ENCODE measurements at places on chromosomes 7 and 10.

GRCh38 chr10:122458693-122459092 lies 2.7 kb upstream of the HTRA1 start:
- no peak for DNase-seq

DNA sequence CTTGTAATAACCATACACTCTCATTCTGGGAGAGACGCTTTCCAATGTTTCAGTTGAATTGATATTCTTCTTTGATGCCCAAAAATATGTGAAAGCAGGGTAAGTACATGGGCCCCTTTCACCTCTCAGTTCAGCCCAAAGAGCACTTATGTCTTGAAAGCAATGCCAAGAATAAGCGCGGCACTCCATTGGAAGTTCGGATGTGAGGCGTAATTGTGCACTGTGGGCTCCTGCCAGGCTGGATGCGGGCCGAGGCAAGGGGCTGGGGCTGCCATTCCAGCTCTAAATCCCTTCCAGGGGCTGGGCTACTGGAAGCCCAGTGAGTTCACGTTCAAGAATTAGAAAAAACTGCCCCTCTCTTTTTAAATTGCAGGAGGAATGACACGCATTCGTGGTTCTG lies 113.8 kb downstream of the EBF3 start:
- DNase-seq = no peak

GRCh38 chr10:17003651-17004286 lies 125.8 kb downstream of the CUBN start:
- DNase-seq = no peak

DNA sequence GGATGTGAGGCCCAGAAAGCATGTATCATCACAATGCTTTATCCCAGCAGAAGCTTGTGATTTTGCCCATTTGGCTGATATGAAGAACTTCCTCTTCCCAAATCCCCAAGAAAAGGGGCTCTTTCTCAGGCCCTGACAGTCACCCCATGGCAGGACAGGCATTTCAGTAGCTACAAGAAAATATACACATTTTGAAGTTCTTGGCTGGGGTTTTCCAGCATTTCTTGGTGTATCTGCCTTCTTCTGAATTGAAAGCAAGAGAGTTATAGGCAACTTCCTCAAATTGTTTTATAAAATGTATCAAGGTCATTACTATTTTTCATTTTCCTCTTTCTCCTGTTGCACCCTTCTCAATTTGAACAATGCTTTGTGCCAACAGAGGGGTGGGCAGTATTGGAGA lies 63.3 kb upstream of the PDLIM1 start:
- no peak for DNase-seq

DNA sequence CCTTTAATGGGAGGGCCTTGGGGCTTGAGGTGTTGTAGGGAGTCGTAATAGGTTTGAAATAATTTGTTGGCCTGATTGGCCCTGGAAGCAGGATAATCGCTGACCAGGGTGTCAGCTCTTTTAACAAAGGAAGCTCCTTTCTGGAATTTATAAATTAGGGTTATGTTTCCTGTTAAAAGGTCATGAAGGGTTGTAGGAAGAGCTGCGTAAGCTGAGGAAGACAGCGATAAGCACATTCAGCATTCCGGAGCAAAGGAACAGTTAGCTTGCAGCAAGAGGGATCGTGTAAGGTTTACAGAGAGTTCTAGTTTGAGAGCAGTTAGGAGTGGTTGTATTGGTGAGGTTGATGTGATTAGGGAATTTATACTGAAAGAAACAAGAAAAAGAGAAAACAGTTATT lies 21.3 kb downstream of the CPA4 start:
- no peak for DNase-seq

DNA sequence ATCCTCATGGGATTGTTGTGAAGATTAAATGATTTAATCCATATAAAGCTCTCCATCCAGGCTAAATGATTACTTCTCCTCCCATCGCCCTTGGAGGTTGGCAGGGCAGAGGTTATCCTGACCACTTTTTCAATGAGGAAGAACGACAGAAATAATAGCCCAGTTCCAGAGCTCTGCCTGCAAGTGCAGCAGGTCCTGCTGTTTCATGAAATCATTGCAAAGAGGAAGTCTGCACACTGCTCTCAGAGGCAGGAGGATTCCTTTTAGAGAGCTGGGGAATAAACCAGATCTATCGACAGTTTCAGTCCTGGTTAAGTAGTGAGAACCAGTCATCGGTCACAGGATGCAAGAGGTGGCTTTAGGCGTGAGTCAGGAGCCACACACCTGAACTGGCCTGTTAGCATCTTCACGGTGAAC lies 25.0 kb upstream of the CDH23 start:
- no peak for DNase-seq

- DNase-seq = peak; percentile 30
These were observed 266.6 kb upstream of the PHYHIPL start for GRCh38 chr10:58909881-58910280.

- no peak for DNase-seq
These were observed 76.2 kb upstream of the NMT2 start for GRCh38 chr10:15244635-15245197.

DNA sequence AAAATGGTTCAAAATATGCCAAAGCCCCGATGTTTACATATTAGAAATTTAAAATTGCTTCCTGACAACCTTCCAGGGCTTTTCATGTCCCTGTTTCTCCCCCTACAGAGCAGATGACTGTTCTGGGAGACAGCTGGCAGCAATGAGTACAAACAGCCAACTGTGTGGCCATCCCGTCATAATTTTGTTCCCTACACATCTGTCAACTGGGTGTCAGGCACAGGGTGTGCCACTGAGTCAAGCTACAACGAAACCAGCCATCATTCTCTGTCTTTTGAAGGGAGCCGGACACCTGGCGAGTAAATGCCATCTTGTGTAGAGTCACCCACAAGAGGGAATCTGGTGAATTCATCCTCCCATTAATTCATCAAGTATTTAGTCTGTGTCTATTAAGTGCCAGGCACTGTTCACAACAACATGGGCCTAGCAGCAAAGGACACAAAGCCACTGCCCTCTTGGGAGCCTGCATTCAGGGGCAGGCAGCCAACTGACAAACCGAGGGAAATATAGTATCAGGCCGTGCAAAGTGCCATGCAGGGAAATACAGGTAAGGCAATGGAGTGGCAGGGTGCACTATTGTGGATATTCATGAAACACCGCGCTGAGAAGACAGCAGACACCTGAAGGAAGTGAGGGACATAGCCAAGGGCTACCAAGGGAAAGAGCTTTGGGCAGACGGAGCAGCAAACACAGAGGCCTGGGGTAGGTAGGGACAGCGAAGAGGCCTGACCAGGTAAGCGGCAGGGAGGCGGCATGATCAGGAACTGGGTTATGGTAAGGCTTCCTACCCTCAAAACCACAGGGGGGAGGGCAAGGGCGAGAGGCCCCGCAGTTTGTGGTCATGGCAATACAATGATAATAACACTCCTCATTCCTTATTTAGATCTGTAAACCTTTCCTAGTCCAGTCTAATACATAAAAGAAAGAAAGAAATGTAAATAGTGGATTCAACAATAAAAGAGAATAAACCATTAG lies 213.6 kb downstream of the FAM107B start:
- no peak for DNase-seq

GRCh38 chr7:21966271-21966670 lies 20.6 kb upstream of the CDCA7L start:
- DNase-seq = no peak

- peak; percentile 14 for DNase-seq
These were observed 27.7 kb downstream of the ZSCAN25 start for GRCh38 chr7:99644431-99644830.

- no peak for DNase-seq
These were observed 4.9 kb downstream of the NRCAM start for GRCh38 chr7:108451296-108451848.

- DNase-seq = no peak
These were observed 87.8 kb downstream of the CREB5 start for GRCh38 chr7:28500138-28500537.

DNA sequence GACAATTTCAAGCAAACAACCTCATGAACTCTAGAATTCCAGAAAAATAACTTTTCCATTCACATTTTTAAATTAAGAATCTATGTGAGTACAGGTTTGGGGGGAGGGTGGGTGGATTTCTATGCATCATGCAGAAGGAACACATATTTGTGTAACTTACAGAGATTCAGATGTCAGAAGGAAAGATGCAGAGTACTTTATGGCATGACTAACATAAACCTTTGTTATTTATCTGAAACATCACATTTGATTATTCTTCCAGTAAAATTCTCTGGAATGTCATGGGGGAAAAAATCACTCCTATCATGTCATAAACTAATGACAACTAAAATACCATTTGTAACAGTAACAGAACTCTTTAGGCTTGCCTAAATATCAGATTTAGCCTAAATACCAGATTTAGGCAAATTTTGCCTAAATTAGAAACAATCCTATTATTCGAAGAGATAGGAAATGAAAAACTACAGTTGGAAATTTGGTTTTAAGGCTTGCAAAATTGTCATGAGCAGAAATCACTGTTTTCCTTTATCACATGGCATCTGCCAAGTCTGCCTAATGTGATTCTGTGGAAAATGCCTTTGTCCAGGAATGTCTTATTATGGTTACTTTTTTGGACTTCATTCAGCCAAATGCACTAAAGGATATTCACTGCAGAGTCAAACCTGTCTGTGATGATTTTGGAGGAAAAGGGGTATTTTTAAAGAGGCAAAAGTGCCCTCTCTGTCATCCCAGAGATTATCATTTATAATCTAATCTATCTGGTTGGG lies 527.7 kb upstream of the CELF2 start:
- DNase-seq = no peak
